A549 treated with Hydrocortisone at 1 μM for 4 hours (cell line): ENCODE measurements at places on chromosomes 2 and 18. TPM values are rescaled to one million over a fixed set of nuclear protein-coding genes. Genes with fewer than 3 reads are reported as not detected.

SMIM21 gene
- total RNA-seq, result not detected in 5 replicates

LIPG gene
- 0.09 to 0.34 TPM (median 0.18 TPM) in 5 replicates for total RNA-seq

CKAP2L gene
- total RNA-seq, result 12.3 to 18.6 TPM (median 14.4 TPM) in 5 replicates

SPP2 gene
- total RNA-seq, result not detected in 5 replicates

RMDN2 gene
- 3.8 to 5.6 TPM (median 5.2 TPM) in 5 replicates for total RNA-seq

CTAGE1 gene
- total RNA-seq, result not detected in 5 replicates

MORN2 gene
- total RNA-seq, result 38.3 to 42.7 TPM (median 40.6 TPM) in 5 replicates

CDK15 gene
- total RNA-seq, result not detected in 5 replicates

UPP2 gene
- not detected in 5 replicates for total RNA-seq

REEP1 gene
- 0.88 to 1.2 TPM (median 1.1 TPM) in 5 replicates for total RNA-seq

LPIN2 gene
- 16.0 to 20.8 TPM (median 18.7 TPM) in 5 replicates for total RNA-seq

CNOT9 gene
- 39.2 to 42.4 TPM (median 40.4 TPM) in 5 replicates for total RNA-seq

CPS1 gene
- 10.9 to 18.3 TPM (median 14.1 TPM) in 5 replicates for total RNA-seq

NTSR2 gene
- total RNA-seq, result 0.05 to 0.09 TPM in 2 of 5 replicates, not detected in the others

PAIP2B gene
- 0.22 to 0.31 TPM (median 0.27 TPM) in 5 replicates for total RNA-seq

CWC22 gene
- total RNA-seq, result 9.8 to 18.5 TPM (median 11.6 TPM) in 5 replicates

TUBB8B gene
- not detected in 5 replicates for total RNA-seq

UGT1A1 gene
- total RNA-seq, result 0.56 to 1.1 TPM (median 0.91 TPM) in 5 replicates

CNTNAP5 gene
- total RNA-seq, result not detected in 5 replicates

DPYSL5 gene
- total RNA-seq, result 3.8 to 6.2 TPM (median 5.2 TPM) in 5 replicates

ALPG gene
- total RNA-seq, result 0.31 to 0.38 TPM (median 0.36 TPM) in 5 replicates

AOX1 gene
- 4.1 to 8.6 TPM (median 4.8 TPM) in 5 replicates for total RNA-seq

NT5C1B gene
- total RNA-seq, result not detected in 5 replicates

TNFRSF11A gene
- 5.7 to 8.2 TPM (median 6.8 TPM) in 5 replicates for total RNA-seq

TIMM21 gene
- total RNA-seq, result 50.0 to 61.7 TPM (median 58.3 TPM) in 5 replicates

SGO2 gene
- 10.8 to 17.5 TPM (median 13.2 TPM) in 5 replicates for total RNA-seq

OSGEPL1 gene
- 3.7 to 5.0 TPM (median 4.6 TPM) in 5 replicates for total RNA-seq

WDFY1 gene
- total RNA-seq, result 29.0 to 41.9 TPM (median 35.9 TPM) in 5 replicates

DCAF17 gene
- 7.6 to 13.3 TPM (median 9.9 TPM) in 5 replicates for total RNA-seq

HOXD3 gene
- total RNA-seq, result 0.08 to 0.18 TPM (median 0.17 TPM) in 4 of 5 replicates, not detected in the other

OSR1 gene
- 8.0 to 11.8 TPM (median 8.2 TPM) in 5 replicates for total RNA-seq

ADAM23 gene
- total RNA-seq, result 8.2 to 9.5 TPM (median 9.1 TPM) in 5 replicates

GCC2 gene
- 9.8 to 18.1 TPM (median 14.3 TPM) in 5 replicates for total RNA-seq
